ENCODE measurements at places on chromosomes 16 and 17. TPM values are rescaled to one million over a fixed set of nuclear protein-coding genes. Genes with fewer than 3 reads are reported as not detected.

DNA sequence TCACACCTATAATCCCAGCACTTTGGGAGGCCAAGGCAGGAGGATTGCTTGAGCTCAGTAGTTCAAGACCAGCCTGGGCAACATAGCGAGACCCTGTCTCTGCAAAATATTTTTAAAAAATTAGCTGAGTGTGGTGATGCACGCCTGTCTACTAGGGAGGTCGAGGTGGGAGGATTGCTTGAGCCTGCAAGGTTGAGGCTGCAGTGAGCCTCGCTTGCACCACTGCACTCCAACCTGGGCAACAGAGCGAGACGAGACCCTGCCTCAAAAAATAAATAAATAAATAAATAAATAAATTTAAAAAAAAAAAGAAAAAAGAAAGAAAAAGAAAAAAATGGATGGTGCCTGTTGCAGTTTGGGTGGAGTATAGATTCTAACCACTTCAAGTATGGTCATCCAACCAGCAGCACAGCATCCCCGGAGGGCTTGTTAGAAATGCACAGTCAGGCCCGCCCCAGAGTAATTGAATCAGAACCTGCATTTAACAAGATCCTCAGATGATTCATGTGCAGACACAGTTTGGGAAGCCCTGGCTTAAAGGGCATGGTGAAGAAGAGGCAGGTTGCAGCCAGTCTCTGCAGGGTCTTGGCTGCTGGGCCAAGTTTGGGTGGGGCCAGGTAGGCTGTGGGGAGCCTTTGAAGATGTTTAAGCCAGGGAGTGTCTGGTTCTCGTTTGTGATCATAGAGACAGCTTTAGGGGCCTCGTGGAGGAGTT, 40.8 kb downstream of the MRC2 start:
- DNase-seq: no peak

GRCh38 chr16:86424398-86424797, 85.9 kb upstream of the FOXF1 start:
- DNase-seq: no peak

DNA sequence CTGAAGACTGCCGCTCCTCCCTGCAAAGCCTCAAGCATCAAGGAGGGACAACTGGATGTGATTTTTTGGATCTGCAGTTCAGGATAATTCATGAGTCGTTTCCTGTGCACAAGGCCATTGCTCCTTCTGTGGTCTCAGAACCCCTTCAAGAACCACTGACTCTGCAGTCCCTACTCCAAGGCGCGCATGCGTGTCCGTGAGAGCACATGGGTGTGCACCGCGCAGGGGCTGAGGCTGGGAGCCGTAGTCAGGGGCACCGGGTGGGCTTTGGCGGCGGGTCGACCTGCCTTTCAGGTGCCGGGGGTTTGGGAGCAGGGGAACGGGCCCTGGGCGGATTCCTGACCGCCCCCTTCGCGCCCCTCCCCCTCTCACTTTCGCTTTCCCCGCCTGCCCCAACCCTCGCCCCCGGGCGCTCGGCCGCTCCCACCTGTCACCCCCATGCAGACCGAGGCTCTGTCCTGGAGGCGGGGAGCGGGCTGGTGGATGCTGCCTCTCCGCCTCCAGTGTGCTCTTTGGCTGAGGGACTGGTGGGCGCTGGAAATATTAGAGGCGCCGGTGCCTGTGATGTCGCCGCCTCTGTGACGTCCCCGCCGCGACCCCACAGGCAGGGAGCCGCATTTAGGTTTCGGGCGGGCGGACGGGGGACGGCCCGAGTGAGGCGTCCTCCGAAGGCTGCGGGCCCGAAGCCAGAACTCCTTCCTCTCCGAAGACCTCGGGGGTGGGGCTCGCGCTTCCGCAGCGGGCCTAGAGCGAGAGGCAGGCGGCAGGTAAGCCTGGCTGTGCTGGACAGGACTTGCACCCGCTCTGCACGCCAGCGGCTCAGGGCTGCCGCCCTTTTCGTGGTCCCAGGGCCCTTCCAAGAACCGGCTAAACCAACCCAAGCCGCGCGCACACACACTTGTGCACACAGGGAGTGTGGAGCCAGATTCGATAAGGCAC, at the start of gene SPATA32:
Gene SPATA32 (minus strand): TSS at position 518 of the 939 bp plus-strand sequence. CDS start 78 bp downstream, at position 440.
- DNase-seq: no peak

- DNase-seq: no peak
Observed at GRCh38 chr16:67164599-67165061, at the start of gene HSF4. TSS of gene HSF4 (plus strand) at chr16:67164745. CDS start at chr16:67164812, 67 bp downstream.

- DNase-seq: no peak
Observed at GRCh38 chr17:27244011-27244410, 49.9 kb upstream of the WSB1 start.

GRCh38 chr16:85883813-85884212, 15.1 kb upstream of the IRF8 start:
- DNase-seq: no peak

CSNK2A2 gene
- 73.4 TPM for total RNA-seq

DNA sequence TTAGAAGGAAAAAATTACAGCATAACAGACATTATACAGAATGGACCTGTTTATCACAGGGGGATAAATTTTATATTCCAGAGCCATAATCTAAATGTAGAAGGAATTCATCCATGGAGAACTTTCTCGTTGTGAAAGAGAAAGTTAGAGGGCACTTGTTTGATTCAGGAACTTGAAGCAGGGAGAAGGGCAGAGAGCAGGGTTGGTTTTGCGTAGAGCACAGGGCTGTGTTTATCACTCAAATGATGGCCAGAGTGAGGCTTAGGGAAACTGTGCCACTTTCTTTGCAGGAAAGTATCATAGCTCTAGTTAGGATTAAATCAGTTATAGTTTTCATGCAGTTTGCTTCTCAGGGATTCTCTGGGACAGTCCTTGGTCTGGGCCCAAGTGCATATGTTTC, 29.1 kb upstream of the MED13 start:
- no peak for DNase-seq

- peak; percentile 34 for DNase-seq
Observed at GRCh38 chr17:49117587-49118230, 14.9 kb upstream of the B4GALNT2 start.

DNA sequence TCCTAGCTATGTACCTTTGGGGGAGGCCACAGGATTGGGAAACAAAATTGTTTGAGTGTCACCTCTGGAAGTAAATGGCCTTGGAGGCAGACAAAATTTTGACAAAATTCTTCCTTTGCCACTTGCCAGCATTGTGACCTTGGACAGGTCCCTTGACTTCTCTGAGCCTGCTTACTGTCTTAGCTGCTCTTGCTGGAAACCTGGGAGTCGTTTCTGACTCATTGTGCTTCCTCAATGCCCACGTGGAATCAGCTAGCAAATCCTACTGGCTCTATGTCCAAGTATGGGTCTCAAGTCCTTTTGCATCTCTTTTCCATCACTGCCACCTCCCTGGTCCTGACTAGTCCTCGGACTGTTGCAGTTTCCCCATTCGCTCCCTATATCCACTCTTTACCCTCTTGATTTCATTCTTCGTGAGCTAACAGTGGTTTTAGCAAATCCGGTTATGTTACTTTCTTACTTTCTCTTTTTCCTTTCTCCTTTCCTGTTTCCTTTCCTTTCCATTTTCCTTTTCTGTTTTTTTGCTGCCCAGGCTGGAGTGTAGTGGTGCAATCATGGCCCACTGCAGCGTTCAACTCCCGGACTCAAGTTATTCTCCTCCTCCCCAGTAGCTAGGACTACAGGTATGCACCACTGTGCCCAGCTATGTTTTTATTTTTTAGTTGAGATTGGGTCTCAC, 68.1 kb upstream of the LGALS9 start:
- DNase-seq: no peak

GNAO1 gene
- 2.3 TPM for total RNA-seq

DNA sequence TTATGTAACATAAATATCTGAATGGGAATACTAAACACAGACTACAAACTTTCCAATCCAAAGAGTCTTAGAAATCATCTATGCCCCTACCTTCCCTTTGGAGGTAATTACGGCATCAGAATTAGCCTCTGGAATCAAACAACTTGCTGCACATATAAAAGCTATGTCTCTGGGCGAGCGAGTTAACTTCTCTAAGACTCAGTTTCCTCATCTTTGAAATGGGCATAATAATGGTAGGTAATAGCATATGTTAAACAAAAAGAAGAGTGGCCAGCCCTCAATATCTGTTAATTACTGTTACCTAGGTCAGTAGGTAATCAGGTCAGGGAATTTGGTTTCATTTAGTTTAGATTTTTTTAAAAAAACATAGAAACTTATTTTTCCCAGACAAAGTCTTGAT, 153.5 kb downstream of the TOX3 start:
- no peak for DNase-seq

ABCA10 gene
- not detected for total RNA-seq

TRAP1 gene
- 71.0 TPM for total RNA-seq

Data from SJCRH30 (cell line).